Epithelial cell of esophagus (primary cell): ENCODE measurements at places on chromosomes 3 and 15.

DNA sequence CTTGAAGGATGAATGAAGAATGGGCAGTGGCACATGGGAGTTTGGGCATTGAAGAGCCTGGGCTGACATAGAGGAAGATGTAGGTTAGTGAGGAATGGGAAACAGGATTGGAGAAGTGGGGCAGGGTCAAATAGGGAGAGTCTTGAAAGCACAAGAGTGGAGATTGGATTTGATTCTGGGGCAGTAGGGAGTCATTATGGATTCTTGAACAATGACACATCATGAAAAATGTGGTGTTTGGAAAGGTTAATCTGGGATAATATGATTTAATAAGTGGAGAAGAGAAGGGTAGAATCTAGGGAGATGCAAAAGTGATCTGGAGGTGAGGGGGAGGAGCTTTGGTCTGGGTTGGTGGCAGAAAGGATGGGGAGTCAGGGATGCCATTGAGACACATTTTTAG is 45.4 kb upstream of the ROPN1 start:
- no peak for DNase-seq

DNA sequence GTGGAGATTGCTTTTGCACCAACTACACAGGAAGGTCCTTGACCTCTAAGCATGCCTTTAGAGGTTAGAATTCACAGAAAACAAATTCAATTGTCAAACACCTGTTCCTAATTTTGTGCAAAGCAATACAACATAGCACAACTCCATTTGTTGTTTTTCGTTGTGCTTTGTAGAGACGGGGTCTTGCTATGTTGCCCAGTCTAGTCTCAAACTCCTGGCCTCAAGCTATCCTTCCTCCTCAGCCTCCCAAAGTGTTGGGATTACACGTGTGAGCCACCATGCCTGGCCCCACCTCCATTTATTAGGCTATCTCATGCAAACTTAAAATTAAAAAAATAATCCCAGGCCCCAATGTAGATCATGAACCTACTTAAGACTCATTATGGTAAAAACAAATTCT is 6.0 kb downstream of the NCBP2 start:
- no peak for DNase-seq

GRCh38 chr3:159787178-159787574 is 201.5 kb upstream of the IL12A start:
- peak; percentile 96 for DNase-seq

DNA sequence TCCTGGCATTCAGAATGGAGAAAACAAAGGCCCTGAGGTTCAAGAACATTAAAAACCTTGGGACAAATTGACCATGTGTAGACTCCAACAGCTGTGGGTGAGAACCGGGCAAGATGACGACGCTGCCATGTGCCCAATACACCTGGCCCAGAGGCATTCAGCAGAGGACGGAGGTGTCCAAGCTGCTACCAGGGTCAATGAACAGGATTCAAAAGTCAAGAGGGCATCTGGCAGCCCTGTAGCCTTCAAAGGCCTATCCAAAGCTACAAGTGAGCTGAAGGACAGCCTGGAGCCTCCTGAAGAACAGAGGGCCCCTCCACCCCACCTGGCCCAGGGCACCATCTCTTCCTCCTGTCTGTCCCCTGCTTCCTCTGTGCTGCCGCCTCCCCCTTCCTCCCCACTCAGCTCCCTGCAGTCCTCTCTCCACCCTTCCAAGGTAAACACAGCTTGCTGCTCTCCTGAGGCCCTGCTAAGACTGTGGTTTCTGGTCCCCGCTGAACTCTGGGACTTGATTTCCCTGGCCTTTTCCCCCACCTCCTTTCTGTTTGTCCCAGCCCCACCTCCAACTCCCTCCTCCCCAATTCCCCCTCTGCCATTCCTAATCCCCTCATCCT is 57.5 kb downstream of the HMCES start:
- DNase-seq, result no peak

DNA sequence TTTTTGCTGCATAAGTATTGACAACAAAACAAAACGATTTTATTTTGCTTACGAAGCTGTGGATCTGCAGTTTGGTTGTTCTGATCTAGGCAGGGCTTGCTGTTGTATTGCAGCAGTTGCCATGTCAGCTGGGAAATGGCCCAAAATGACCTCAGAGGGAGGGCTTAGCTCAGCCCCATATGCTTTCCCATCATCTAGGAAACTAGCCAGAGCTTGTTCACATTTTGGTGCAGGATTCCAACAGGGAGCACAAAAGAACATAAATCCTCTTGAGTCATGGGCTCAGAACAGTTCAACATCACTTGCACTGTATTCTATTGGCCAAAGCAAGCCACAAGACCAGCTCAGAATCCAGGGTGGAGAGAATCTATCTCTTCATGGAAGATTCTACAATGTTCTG is 42.2 kb upstream of the ROBO2 start:
- DNase-seq, result peak; percentile 87

DNA sequence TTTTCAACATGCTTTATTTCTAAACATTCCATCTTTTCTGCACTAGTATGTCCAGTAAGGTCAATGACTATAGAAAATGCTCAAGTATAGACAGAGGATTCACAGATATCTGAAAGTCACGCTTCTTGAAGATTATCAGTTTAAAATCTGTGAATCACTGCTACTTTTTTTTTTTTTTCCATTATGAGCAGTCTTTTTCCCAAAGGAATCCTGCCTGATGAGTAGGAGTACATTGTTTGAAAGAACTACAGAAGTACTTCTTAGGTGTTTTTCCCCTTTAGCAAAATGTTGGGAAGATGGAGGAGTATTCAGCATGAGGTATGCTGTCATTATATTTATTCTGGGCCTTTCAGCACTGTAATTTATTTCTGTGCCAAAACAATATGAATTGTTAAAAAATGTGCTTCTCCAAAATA is 266.2 kb downstream of the NLGN1 start:
- DNase-seq, result no peak

GRCh38 chr15:66655511-66655910 is 46.5 kb upstream of the SMAD6 start:
- DNase-seq, result no peak

DNA sequence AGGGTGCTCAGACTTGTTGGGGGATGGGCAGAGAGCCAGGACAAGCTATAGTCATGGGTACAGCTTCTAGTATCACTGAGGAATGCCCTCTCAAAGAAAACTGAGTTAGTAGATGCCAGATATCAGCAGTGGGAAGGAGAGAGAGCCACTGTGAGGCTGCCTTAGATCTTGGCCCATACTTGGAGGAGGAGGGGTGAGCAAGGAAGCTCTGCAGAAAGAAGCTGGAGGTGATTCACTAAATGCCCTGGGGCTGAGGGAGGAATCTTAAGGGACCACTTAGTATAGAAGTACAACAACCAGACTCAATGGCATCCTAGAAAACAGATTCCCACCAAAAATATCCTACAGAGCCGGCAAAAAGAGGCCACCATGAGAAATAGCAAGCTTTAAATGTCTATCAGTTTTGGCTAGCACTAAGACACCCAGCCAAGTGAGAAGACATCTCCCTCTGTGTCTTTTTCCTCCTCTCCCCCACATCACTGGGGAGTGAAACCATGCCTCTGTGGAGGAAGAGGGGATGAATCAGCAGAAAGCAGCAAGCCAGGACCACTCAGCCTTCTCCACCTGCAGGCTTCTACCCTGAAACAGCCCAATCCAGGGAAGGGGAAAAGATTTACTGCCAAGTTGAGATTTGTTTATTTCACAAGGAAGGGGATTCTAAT is 282.5 kb upstream of the STT3B start:
- peak; percentile 70 for DNase-seq

- DNase-seq, result no peak
Measured at GRCh38 chr3:174243171-174243570, 616.0 kb upstream of the NAALADL2 start.
